Activated naive CD8-positive, alpha-beta T cell treated with anti-CD3 and anti-CD28 coated beads, Interleukin-2, amount 10 ng/mL, durations not matched to agents 7 days and 5 days (primary cell): ENCODE measurements at places on chromosomes 6 and 20.

DNA sequence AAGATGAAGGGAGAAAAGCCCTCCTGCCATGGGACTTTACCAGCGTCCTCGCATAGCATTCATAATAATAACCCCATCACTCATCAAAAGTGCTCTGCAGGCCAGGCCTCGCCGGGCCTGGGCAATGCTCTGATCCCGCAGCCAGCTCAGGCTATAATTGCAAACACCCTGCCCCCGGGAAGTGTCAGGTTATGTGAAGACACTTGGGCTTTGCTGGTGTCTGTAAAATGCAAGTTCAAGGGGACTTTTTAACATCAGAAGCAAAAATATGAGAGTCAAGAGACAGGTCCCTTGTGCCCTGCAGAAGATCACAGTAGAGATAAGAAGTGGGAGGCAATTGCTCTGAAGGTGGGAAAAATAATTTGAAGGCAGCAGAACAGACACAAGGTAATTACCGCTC, 381.0 kb downstream of the MAFB start:
- DNase-seq: no peak

DNA sequence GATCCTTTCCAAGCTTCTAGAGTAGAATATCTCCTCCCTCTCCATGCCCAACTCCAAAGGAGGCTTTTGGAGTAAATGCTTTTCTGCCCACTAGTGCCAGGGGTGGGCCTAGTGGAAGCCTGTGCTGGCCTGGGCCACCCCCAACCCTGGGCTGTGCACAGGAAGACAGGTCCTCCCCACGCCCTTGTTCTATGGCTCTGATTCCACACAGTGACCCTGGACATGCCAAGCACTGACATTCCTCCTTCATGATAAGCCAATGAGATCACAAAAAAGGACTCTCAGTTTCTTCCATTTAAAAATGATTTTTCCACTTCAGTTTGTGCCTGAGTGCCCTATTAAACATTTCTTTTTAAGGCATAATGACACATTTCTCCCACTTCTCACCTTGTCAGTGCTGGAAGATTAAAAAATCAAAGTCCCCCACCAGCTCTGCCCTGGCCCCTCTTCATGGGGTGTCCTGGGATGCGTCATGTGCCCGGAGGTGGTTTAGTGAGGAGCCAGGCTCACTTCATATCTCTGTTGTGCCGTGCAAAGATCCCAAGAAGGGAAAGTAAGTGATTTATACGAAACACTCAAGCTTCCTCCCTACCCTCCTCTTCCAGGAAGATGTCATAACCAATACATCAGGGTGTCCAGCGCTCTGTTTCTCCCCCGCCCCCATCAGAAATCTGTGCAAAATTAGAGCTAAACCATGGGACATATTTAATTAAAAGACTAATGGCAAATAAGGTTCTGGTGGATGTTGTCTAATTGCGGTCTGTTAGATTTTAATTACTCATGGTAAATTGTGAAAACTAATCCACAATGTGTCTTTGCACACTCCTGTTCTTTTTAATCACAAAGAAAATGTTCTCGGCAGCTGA, 255.0 kb downstream of the NRN1 start:
- no peak for DNase-seq

DNA sequence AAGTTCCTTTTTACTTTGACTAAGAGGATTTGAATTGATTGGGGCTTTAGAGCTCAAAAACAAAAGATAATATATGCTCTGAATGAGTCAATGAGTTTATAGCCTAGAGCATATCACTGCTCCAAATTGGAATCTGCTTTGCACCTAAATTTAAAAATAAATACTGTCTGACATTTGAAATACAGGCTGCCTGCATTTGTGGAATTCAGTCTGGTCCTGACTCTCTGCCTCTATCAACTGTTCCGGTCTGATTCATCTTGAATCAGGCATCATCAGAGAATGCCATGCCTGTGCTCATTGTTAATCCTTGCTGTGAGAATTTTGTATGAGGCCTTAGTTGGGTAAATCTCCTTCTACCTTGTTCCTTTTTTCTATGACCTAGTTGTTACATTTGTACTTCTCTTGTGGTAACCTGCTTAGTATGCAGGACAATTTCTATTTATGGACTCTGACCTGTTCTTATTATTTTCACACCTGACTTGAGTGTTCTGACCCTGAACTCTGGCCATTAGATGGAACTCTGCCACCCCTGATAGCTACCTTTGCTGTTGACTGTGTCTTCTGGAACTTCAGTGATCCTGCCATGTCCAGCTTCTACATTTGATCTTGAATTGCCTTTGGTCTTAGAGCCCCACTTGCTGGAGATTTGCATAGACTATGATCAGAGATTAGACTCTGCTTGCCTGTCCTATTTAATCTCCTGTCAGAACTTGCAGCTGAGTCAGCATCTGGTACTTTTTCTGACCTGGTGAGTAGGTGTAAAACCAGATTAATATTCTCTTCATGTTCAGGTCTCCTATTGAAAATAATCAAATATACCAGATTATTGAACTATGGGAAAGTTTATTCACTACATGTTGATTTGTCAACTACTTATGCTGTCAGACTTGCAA, 442.7 kb upstream of the HS3ST5 start:
- no peak for DNase-seq

GRCh38 chr6:128464790-128465189, 55.6 kb downstream of the PTPRK start:
- no peak for DNase-seq

- no peak for DNase-seq
These were observed 73.1 kb downstream of the BMP5 start for GRCh38 chr6:55802259-55802658.

- no peak for DNase-seq
These were observed 21.9 kb downstream of the SGK1 start for GRCh38 chr6:134295953-134296553.

- no peak for DNase-seq
These were observed 82.9 kb upstream of the RNF217 start for GRCh38 chr6:124879110-124879991.

GRCh38 chr6:127341471-127342202, 1.8 kb downstream of the ECHDC1 start:
- DNase-seq: no peak

- DNase-seq: no peak
These were observed 87.5 kb downstream of the MEI4 start for GRCh38 chr6:77740380-77740779.

- DNase-seq: no peak
These were observed 70.0 kb downstream of the FAM120B start for GRCh38 chr6:170376386-170377043.

DNA sequence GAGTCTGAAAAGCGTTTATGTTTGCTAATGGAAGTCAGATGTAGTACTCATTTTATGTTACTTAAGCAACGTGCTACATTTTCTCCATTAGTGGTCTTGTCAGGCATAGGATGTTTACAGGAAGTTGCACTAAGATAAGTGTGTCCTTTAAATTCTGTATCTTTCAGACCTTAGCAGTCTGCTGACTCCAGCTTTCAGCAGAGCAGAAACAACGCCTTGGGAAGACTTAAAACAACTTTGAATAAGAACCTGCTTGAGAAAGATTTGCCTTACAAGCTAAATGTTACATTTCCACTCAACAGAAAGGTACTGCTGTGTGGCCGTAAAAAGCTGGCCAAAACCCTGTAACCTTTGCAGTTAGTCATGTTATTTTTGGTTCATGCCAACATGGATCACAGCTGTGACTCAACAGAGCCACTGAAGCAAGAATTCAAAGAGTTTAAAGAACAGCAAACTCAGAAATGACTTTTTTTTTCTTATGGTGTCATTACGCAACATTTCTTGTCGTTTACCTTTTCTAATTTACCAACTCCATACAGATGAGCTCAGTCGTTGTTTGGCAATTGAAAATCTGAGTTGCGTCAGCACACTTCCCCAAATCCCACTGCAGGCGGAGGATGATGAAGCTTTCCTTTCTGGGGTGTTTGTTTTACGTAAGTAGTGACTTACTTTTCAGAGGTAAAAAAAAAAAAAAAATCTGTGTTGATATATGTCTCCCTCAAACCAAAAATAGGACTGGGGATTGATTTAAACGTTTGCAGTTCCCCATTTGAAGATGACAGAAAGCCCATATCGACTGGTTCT, 27.9 kb upstream of the BMP6 start:
- no peak for DNase-seq

GRCh38 chr20:38931984-38932383, 5.8 kb downstream of the FAM83D start:
- DNase-seq: no peak

- peak; percentile 61 for DNase-seq
These were observed 71.5 kb downstream of the HFE start for GRCh38 chr6:26158581-26159356.

- no peak for DNase-seq
These were observed 4.7 kb downstream of the CITED2 start for GRCh38 chr6:139369568-139370282.

DNA sequence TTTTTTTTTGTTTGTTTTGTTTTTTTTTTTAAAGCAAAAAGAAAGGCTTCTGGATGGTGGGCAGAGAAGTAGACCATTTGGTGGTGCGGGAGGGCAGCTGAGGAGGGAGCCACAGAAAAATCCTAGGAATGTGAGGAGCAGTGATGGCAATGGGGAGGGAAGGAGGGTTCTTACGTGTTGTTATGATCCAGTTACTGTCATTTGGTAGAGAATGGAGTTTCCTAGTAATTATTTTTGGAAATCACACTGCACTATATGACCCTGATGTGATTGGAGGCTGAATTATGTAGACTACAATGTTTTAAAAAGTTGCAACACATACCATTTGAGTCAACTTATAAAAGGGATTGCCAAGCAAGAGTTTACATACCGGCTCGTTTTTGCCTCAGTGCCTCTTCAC, 22.1 kb downstream of the ADGRF5 start:
- DNase-seq: no peak

GRCh38 chr6:12750416-12750815, 33.8 kb downstream of the PHACTR1 start:
- no peak for DNase-seq

GRCh38 chr6:75296811-75297779, 12.5 kb upstream of the TMEM30A start:
- no peak for DNase-seq

- no peak for DNase-seq
These were observed 9.3 kb downstream of the SH3BGRL2 start for GRCh38 chr6:79640146-79641111.

GRCh38 chr6:117564681-117565080, 37.6 kb downstream of the GOPC start:
- no peak for DNase-seq

GRCh38 chr6:19757036-19757435, 80.1 kb upstream of the ID4 start:
- DNase-seq: no peak

- no peak for DNase-seq
These were observed 30.5 kb downstream of the CNR1 start for GRCh38 chr6:88135578-88136114.

DNA sequence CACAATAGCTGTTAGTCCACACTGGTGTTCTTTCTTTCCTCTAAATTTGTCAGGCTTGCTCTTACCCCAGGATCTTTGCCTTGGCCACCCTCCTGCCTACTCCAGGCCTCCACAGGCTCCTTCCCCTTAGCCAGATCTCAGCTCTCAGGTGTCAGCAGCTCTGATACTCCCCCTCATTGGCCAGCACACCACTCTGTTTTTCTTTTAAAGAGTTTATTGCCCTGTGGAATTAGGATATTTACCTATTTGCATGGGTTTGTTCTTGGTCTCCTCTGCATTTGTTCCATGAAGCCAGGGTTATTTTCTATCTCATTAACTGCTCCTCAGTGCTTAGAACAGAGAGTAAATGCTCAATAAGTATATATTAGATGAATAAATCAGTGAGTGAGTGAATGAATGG, 36.8 kb downstream of the GCNT2 start:
- DNase-seq: no peak

GRCh38 chr6:129605967-129606366, 104.0 kb downstream of the ARHGAP18 start:
- DNase-seq: no peak

DNA sequence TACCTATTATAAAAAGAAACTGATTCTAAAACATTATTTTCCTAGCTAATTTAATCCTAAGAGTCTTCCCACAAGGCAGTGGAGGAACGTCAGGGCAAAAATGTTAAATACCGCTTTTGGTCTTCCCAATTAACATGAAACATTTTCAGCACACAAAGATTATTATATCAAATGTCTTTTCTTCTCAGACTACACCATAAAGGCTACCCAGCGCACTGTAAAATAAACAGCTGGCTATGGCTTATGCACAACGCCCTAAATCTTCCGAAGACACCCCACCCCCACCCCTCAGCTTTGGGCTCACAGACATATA, 1.0 kb downstream of the NUDT3 start:
- no peak for DNase-seq

GRCh38 chr6:166456395-166457156, 73.8 kb upstream of the MPC1 start:
- no peak for DNase-seq

DNA sequence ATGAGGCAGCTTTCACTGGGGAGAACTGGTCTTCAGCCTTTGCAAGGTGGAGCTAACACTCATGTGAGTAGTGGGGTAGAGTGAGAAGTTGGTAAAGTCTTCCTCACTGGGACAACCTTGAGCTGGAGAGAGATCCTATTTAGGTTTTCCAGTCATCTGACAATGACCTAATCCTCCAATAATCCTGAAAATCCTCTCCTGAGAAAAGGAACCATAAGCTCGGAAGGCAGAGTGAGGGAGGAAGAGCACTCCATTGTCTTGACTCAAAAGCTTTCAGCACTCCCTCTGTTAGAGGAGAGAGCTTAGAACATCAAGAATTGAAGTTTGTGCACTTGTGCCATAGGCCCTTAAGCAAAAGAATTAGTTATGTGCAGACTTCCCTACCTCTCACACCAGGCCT, 77.8 kb downstream of the TRAM2 start:
- no peak for DNase-seq
